ENCODE measurements at places on chromosomes 3 and 15.
A peak's percentile ranks its signal among the peaks of the same experiment; 100 is the strongest.

- no peaks in the 10 kb centered on the region for H3K36me3 ChIP-seq
- no peak overlapping the region for H3K27ac ChIP-seq
- H3K4me3 ChIP-seq: no peak overlapping the region
- H3K27me3 ChIP-seq: no peaks in the 10 kb centered on the region
Observed at GRCh38 chr3:29643034-29643425, 362.2 kb downstream of the RBMS3 start.

GRCh38 chr15:98684436-98684835 is 36.1 kb downstream of the IGF1R start:
- H3K4me3 ChIP-seq: no peak overlapping the region
- no peak for DNase-seq
- H3K4me1 ChIP-seq: no peaks in the 10 kb centered on the region
- H3K36me3 ChIP-seq: no peaks in the 10 kb centered on the region

GRCh38 chr15:62834686-62835329 is 207.7 kb upstream of the TPM1 start:
- no peaks in the 10 kb centered on the region for H3K27me3 ChIP-seq
- DNase-seq: no peak
- no peaks in the 10 kb centered on the region for H3K4me1 ChIP-seq
- H3K36me3 ChIP-seq: no peaks in the 10 kb centered on the region
- H3K4me3 ChIP-seq: no peak overlapping the region

DNA sequence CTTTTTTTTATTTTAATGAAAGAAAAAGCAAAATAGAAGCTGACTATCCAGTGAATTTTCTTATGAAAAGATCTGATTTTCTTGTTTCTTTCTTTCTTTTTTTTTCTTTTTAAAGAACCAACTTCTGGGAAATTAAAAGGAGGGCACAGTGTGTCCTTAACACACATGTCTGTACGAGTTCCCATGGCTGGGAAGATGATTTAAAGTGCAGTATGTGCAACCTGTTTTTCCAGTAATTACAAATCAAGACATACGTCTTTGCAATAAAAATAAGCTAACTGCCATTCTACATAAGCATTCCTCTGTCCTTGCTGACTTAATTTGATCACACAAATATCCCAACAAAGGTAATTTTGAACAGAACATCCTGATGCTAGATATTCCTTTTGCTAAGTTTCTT is 416.1 kb downstream of the ROBO1 start:
- no peak overlapping the region for H3K27ac ChIP-seq
- no peak overlapping the region for H3K4me3 ChIP-seq
- H3K4me1 ChIP-seq: no peaks in the 10 kb centered on the region

GRCh38 chr3:107064405-107065060 is 312.7 kb upstream of the CCDC54 start:
- DNase-seq: peak; percentile 43
- no peak overlapping the region for H3K4me3 ChIP-seq
- H3K36me3 ChIP-seq: no peaks in the 10 kb centered on the region
- no peak overlapping the region for H3K27ac ChIP-seq
- H3K4me1 ChIP-seq: peaks cover 3% of the 10 kb centered on the region

GRCh38 chr3:179186426-179186825 is 38.3 kb downstream of the PIK3CA start:
- no peak for DNase-seq
- no peaks in the 10 kb centered on the region for H3K27me3 ChIP-seq
- no peak overlapping the region for H3K4me3 ChIP-seq
- no peak overlapping the region for H3K27ac ChIP-seq
- no peaks in the 10 kb centered on the region for H3K36me3 ChIP-seq
- H3K4me1 ChIP-seq: peaks cover 44% of the 10 kb centered on the region

DNA sequence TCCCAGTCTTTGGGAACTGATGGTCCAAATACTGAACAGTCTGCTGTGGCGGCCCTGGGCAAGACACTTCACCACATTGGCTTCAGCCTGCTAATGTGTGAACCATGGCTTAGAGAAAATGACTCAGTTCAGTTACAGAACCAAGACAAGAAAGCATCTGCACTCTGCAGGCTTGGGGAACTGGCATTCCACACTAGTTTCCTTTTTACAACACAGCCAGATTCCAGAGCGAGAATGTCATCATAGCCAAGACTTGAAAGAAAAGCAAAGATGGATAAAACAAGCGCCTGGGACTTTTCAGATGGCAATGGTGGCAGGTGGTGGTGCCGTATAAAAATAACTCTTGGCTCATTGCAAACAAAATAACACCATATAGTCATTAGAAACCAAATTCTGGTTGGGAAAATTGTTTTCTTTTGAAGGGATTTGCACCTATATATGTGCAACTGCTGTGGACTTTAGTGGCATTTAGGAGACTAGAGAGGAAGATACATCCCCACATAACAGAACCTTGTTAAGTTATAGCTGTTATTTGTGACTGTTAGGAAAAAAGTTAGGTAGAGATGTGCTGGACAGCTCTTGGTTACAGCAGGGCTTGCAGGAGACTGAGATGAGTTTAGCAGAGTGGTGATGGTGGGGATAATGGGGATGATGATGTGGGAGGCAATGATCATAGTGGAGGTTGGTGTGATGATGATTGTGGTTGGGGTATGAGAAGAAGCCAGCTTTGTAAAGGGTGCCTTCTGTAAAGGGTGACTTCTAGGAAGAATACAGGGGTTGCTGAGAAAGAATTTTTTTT is 273.6 kb downstream of the THRB start:
- H3K27me3 ChIP-seq: no peaks in the 10 kb centered on the region
- H3K4me3 ChIP-seq: no peak overlapping the region
- no peaks in the 10 kb centered on the region for H3K4me1 ChIP-seq
- no peak overlapping the region for H3K27ac ChIP-seq
- DNase-seq: no peak

DNA sequence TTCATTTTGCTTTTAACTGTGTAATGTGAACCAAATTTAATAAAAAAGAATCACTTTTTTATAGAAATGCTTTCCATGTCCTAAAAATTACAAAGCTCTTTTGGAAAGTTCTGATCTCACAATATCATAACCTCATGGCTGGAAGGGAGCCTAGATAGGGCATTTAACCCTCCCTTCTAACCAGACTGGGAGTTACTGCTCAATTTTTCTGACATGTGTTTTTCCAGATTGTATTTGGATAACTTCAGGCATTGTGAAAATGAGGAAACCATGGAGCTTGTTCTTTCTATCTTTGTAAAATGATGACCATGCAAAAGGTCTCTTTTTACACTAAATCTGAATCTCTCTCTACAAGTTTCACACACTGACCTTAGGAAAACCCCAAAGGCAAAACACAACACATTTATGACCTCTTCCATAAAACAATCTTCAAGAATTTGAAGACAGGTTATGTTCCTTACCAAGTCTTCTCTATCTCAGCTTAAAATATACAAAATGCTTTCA is 508.8 kb downstream of the DIPK2A start:
- H3K4me3 ChIP-seq: no peak overlapping the region
- H3K4me1 ChIP-seq: no peaks in the 10 kb centered on the region
- no peak overlapping the region for H3K27ac ChIP-seq
- no peak for DNase-seq
- no peaks in the 10 kb centered on the region for H3K27me3 ChIP-seq

DNA sequence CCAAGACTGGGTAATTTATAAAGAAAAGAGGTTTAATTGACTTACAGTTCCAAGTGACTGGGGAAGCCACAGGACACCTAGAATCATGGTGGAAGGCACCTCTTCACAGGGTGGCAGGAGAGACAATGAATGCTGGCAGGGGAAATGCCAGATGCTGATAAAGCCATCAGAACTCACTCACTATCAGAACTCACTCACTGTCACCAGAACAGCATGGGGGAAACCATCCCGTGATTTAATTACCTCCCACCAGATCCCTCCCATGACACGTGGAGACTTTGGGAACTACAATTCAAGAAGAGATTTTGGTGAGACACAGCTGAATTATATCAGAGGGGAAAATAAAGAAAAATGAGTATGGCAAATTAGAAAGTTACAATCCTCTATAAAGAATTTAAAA is 310.9 kb downstream of the BCHE start:
- no peaks in the 10 kb centered on the region for H3K4me1 ChIP-seq
- H3K27me3 ChIP-seq: no peaks in the 10 kb centered on the region
- no peak overlapping the region for H3K4me3 ChIP-seq
- no peak for DNase-seq
- no peaks in the 10 kb centered on the region for H3K36me3 ChIP-seq

- DNase-seq: no peak
- H3K27me3 ChIP-seq: no peaks in the 10 kb centered on the region
- H3K4me1 ChIP-seq: no peaks in the 10 kb centered on the region
- H3K27ac ChIP-seq: no peak overlapping the region
- no peaks in the 10 kb centered on the region for H3K36me3 ChIP-seq
Observed at GRCh38 chr3:46865546-46865945, 2.3 kb upstream of the MYL3 start.

DNA sequence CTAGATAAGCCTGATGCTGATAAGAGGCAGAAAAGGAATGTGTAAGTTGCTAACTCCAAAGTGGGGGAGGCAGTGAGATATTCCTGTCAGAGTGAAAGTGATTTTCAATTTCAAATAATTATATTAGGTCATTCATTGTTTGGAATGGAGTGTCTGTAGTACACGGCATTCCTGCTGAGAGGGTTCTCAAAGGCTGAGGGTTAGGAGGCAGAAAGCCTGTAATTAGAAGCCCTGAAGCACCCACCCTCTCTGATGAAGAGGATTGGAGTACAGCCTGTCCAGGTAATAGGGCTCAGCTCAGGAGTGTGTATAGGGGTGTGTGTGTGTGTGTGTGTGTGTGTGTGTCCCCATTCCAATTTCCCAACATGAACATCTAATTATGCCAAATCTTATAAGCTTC is 486.8 kb downstream of the MAGI1 start:
- DNase-seq: no peak
- no peak overlapping the region for H3K4me3 ChIP-seq
- H3K27me3 ChIP-seq: no peaks in the 10 kb centered on the region
